ENCODE measurements at places on chromosomes 11 and 22.

- no peak for DNase-seq
Observed at GRCh38 chr22:39528080-39528661, 4.4 kb downstream of the RPS19BP1 start.

- no peak for DNase-seq
Observed at GRCh38 chr11:10387206-10388083, 67.6 kb upstream of the AMPD3 start.

DNA sequence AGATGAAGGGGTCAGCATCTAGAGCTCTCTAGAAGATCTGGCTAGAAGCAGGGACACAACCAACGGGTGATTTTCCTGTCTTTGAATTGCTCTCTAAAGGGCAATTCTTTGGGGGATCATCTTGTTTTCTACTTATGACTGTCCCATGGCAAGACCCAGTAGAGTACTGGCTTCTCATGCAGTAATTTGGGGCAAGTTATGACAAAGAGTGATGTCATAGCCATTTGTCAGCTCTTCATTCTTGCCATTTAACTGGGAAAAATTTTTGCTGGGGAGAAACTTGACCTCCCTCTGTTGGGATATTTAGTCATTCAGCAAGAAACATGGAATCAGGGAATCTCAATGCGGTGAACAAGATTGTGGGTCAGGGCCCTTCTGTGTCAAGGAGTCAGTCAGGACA, 80.4 kb downstream of the SLC1A2 start:
- DNase-seq, result no peak

DNA sequence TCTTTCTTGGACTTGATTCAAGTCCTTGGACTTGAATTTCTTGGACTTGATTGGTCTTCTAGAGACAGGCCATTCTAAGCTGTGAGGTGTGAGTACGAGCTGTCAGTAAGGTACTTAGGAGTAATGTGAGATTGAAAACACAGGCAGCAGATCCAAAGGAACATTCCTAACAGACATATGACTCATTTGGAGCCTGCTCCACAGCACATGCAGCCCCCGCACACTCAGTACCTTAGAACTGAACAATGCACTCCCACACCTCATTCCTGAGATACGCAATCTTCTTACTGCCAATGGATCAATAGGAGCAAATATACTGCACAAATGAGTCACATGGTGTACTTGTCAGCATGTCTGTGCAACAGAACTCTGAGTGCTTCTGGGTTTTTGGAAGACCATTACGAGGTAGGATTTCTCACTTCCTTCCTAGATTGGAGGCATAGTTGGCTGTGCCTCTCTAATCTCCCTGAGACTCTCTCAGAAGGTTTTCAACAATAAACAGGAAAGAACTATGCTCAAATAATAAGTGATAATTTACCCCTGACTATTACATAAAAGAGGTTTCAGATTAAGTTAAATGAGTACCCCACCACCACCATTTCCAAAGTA, 243.1 kb downstream of the KCNA4 start:
- no peak for DNase-seq

DNA sequence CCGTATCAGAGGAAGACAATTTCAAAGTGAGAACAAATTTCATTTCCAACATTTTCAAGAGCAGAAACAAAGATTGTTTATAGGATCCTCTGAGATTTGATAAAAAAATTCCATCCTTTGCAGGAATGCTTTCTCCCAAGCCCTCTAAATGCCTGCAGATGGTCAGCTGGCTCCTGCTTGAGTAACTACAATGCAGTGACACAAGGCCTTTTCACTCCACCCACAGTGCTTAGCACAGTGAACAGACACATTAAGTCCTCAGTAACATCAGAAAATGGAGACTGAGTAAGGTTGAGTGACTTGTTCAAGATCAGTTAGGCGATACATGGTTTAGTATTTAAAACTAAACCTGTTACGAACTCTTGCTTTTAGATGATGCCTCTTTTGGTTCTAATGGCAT, 527.1 kb upstream of the CCDC90B start:
- DNase-seq, result no peak

- no peak for DNase-seq
Observed at GRCh38 chr11:17314904-17315426, 36.6 kb upstream of the NCR3LG1 start.

- DNase-seq, result no peak
Observed at GRCh38 chr11:13117344-13117743, 108.2 kb downstream of the RASSF10 start.

GRCh38 chr11:117166491-117166890, 12.1 kb upstream of the SIDT2 start:
- no peak for DNase-seq

DNA sequence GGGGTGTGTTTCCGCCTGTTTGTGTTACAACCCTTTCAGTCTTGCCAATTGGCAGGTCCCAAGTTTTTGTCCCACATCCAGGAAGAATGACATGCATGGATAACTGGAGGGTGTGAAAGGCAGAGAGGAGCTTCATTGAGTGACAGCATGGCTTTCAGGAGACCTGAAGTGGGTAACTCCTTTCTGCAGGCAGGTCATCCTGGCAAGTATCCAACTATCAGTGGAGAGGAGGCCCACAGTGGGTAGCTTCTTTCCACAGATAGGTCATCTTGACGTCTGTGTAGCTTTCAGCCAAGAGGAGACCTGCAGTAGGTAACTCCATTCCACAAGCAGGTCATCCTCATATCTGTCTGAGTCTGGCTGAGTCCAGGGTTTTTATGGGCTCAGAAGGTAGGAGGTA, 1268.8 kb upstream of the CNTN5 start:
- no peak for DNase-seq

DNA sequence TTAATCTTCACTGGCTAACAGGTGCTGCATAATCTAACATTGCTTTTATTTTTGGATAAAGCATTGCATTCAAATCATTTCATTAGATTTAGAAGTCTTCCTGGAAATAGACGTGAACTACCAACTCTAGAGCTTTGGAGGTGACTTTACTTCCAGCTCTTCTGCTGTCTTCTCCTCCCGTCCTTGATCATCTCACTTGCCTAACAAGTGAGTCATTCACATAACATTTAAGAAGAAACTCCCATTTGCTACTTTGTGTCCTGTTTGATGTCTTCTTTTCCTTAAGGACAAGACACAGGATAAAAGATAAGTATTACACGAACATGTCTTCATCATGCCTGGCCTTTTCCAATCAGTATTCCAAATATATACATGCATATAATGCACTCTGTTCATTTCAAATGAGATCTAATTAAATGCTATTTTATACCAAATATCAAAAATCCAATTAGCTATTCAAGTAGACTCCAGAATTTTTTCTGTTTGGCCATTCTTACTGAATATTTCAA, 88.3 kb downstream of the BDNF start:
- no peak for DNase-seq

DNA sequence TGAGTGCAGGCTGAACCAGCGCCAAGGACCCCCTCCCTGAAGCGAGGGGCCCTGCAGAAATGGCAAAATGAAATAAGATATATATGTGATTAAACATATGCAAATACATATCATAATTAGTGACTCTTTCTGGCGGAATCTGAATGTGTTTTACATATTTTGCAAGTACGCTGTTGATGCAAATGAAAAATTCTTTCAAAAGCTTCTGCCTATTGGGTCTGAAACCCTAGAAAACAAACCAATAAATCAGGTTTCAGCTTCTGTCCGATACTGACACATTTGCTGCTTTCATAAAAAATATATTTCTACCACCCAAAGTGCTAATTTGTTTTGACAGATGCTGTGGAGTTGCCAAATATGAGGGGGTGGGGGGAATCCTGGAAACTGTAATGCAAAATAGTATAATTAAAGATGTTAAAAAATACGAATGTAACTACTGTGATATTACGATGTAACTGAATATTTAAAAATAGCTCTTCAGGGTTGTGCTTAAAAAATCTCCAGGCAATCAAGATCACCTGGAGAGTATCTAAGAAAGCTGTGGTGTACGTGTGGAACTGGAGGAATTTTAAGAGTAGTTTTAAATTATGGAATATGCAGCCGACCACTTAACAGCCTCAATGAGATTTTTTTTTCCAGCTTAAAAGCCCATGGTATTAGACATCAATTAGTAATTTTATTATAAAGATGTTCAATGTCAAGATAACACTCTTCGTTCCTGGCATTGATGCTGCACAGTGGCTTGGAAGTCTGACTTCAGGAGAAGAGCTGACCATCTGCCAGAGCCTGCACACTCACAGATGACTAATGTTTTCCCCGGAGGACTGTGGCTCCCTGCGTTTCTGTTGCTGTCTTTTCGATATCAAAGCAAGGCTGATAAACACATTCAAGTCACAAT, 122.2 kb upstream of the RCN1 start:
- no peak for DNase-seq

GRCh38 chr22:41308054-41308453, 6.7 kb downstream of the ZC3H7B start:
- no peak for DNase-seq

DNA sequence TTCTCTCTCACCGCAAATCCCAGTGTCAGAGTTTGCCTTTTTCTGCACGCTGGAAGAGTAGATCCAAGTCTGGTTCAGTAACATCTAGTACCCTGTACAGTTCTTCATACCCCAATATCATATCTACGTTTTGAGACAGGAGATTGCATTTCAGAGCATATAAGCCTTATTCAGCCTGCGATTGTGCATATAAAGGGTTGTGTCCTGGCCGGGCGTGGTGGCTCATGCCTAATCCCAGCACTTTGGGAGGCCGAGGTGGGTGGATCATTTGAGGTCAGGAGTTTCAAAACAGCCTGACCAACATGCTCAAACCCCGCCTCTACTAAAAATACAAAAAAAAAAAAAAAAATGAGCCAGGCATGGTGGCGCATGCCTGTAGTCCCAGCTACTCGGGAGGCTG, 104.9 kb downstream of the MTNR1B start:
- DNase-seq, result no peak

- DNase-seq, result no peak
Observed at GRCh38 chr11:48096588-48097525, 116.5 kb downstream of the PTPRJ start.

- no peak for DNase-seq
Observed at GRCh38 chr11:76592025-76592914, 78.3 kb downstream of the LRRC32 start.

DNA sequence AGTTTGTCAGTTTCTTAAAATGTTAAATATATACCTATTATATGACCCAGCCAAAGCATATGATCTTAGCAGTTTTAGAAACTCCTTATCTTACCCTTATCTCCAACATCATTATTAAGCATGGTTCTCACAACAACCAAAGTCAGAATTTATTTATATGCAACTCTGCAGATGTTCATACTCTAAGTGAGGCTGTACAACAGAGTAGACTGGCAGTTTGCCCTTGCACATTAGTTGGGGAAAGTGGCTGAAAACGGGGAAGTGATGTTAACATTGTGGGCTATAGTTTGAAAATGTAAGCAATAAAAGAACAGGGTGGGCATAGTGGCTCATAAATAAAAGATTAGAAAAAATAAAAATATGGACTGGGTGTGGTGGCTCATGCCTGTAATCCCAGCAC, 49.7 kb downstream of the ATG16L2 start:
- no peak for DNase-seq

DNA sequence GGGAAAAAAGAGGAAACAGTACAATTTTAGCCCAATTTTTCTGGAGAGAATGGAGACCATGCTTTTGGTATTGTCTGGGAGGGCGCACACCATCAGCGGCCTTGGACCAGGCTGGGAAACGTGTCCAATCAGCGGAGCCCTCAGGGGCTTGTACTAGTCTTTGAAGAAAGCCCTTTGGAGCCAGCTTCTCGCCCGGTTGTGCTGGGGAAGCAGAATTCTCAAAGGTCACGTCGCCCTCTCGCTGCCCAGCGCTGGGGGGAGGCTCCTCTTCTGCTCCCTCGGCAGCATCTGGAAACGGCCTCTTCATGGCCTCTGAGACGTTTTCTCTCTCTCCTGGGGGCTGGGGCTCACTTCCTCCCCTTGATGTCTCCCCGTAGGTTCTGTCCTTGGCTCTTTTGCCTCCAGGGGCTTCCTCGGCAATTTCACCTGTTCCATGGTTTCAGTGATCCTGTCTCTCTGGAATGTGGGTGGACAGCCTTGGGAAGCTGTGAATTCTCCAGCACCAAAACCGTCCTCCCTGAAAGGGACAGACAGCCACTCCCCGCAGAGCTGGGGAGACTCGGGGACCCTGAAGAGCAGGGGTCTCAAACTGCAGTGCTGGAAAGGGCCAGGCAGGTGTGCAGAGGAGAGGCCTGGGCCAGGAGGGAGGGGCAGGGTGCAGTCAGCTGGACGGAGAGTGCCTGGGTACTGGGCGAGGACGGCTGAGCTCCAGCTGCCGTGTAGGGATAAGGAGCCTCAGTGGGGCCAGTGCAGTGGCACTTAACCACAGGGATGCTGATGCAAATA, 80.2 kb downstream of the RPS6KA4 start:
- no peak for DNase-seq

DNA sequence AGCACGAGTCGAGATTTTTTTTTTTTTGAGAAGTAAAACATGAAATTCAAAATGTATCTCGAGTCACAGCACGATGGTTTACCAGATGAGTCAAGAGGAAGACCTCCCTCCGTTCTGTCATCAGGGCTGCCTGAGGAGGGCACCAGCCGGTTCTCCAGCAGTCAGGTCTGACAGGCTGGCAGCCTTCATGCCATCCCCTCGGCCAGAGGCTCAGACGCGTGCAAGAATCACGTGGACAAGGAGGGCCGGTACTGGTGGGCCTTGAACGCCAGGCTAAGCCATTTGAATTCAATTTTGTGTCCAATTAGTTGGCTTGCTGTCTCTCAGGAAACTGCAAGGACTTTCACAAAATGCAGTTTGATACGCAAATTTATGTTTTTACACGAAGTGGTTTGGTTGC, 1412.2 kb downstream of the BRD1 start:
- DNase-seq, result no peak

DNA sequence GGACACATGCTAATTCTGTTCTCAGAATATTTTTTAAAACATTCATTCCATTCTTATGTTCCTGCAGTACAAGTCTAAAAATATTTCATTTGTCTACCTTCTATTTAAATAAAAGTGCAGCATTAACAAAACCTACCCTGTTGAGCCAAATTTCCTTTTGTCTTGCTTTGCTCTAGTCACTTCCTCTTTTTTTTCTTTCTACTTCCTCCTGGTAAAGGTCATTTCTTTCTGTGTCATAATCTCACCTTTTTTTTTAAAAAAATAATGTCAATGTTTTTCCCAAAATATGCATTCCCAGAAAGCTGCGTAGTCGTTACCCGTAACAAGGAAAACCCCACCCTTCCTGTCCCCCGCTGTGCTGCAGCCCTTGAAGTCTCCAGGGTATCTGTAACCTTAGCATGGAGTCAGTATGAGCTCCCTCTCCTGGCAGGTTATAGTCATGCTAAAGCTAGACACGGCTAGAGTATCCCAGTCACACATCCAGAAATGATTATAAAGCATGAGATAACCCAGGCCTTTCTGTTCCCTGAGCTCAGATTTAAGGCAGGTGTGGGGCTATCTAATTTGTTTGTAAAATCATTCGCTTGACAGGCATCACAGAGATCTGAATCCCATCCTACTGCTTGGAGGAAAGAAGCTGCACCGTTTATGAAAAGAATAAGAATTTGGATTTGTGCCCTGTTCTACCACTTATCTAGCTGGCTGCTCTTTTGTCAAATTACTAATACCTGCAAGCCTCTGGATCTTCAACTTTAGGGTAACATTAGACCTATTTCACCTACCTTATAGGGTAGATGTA, 51.1 kb upstream of the EED start:
- DNase-seq, result peak; percentile 71

- DNase-seq, result no peak
Observed at GRCh38 chr22:36764641-36765040, 11.3 kb downstream of the IFT27 start.

- no peak for DNase-seq
Observed at GRCh38 chr11:95443386-95443785, 212.4 kb upstream of the SESN3 start.
